NCI-H526 (cell line): ENCODE measurements at places on chromosomes 2 and 18.

DNA sequence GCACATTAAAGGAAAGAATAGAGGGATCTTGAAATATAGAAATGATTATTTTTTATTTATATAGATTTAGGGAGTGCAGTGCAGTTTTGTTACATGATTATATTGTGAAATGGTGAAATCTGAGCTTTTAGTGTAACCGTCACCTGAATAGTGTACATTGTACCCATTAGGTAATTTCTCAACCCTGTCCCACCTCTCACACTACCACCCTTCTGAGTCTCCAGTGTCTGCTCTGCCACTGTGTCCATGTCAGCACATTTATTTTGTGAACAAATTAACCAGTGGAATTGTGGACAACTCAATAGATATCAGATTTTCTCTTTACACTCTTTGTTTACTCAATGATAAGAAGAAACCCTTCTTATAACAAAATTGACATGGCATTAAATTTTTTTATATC lies 24.2 kb downstream of the APLF start:
- DNase-seq, result no peak

GRCh38 chr18:73101977-73102376 lies 234.2 kb upstream of the NETO1 start:
- DNase-seq, result no peak

DNA sequence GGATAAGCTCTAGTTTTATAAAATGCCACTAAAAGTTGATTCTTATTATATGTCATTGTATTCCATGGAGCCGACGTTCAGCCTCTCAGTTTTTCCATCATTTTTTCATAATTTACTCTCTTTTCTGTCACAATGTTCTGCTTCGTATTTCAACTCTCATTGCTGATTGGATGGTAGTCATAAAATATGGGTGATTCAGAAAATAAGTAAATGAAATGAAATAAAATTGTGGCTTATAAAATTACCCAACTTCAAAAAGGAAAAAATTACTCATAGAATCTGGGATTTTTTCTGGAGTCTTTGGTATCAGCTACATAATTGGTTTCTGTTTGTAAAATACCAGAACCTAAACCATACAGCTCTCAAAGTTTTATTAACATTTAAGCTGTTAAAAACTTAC lies 139.7 kb upstream of the ITGA4 start:
- DNase-seq, result no peak

DNA sequence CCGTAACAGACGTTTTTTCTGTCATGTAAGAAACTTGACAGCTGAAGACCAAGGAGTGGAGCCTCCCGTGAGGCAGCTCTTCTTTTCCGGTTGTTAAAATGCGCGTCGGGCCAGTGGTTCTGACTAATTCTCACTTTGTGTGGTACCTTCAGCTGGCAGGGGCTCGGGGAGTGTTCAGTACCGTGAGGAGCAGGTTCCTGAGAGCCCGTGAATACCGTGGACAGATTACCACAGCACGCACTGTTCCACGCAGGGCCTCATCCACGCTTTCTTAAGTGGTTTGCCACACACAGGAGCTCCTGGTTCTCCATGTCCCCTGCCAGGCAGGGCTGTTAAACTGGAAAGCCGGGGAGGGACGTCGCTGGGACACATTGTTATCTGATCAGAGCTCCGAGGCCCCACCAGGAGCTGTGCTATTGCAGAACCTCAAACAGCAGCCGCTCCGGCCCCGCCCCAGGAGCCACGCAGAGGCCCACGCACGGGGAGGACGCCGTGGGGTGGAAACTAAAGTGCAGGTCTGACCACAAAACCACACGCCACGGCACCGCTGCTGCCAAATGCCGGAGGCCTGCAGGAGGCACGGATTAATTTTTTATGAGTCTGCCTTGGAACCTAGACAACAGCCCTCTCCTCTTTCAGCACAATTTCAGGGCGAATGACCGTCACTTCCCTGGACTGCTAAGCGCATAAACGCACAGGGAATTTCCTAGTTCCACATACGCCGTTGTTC lies 43.3 kb downstream of the NFATC1 start:
- DNase-seq, result no peak

DNA sequence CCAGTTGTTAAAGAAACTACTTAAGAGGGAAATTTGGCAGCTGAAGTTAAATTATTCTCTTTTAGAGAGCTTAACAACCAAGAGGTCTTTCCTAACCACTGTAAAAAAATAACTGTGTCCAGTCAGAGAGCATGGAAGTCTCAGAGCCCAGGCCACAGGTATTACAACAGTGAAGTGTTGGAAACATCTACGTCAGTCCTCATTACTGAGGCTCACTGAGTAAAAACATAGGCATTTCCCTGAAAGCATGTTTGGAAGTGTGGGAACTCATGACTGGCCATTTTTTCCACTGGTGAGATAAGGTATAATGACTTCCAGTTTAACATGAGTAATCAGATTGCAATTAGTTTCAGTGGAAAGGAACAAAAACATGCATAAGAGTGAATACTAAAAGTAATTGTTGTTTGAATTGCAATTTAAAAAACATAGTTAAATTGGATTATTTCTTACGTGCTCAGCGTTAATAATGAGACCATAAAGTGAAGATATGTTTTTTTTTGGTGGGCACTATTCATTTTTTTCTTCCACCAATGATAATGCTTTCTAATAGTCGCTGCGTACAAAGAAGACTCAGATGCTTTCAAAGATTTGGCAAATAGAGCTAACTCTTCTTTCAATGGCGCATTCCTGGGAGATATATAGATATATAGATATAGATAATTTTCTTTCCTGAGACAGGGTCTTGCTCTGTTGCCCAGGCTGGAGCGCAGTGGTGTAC lies 60.8 kb downstream of the EFEMP1 start:
- no peak for DNase-seq

GRCh38 chr2:136125236-136125635 lies 7.3 kb upstream of the CXCR4 start:
- DNase-seq, result no peak

DNA sequence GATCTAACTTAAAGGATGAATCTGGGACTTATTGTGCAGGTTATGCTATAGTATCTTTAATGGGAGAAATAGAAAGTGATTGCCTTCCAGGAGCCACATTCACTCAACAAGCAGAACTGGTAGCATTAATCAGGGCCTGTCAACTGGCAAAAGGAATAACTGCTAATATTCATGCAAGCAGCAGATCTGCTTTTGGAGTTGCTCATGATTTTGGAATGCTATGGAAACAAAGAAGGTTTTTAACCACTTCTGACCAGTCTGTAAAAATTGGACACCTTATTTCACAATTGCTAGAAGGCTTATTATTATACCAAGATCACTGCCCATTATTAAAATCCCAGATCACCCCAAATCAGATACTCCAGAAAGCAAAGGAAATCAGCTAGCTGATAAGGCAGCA lies 200.4 kb downstream of the MREG start:
- no peak for DNase-seq

DNA sequence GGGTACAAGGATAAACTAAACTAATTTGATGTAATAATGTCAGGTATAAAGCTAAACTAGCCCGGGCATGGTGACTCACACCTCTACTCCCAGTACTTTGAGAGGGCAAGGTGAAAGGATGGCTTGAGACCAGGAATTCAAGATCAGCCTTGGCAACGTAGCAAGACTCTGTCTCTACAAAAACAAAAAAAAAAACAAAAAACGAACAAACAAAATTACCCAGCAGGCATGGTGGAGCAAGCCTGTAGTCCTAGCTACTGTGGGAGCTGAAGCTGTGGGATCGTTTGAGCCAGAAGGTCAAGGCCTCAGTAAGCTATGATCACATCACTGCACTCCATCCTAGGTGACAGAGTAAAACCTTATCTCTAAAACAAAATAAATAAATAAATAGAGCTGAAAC lies 131.8 kb upstream of the KYNU start:
- DNase-seq, result no peak

- DNase-seq, result peak; percentile 99
Measured at GRCh38 chr2:43944915-43945314, 50.9 kb downstream of the LRPPRC start.

DNA sequence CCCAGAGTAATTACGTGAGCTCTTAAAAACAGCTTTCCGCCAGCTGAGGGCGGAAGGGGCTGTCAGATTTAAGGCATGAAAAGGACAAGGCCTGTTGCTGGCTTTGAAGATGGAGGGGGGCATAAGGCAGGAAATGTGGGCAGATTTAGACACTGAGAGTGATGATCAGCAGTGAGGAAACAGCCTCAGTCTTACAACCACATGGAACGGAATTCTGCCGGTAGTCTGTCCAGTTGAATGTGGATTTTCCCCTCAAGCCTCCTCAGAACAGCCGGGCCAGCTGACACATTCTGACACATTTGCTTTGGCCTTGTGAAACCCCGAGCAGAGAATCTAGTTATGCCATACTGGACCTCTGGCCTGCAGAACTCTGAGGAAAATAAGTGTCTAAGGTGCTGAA lies 16.6 kb downstream of the POLE4 start:
- DNase-seq, result no peak

- DNase-seq, result no peak
Measured at GRCh38 chr2:121491518-121491917, 39.2 kb upstream of the RNU4ATAC start.

DNA sequence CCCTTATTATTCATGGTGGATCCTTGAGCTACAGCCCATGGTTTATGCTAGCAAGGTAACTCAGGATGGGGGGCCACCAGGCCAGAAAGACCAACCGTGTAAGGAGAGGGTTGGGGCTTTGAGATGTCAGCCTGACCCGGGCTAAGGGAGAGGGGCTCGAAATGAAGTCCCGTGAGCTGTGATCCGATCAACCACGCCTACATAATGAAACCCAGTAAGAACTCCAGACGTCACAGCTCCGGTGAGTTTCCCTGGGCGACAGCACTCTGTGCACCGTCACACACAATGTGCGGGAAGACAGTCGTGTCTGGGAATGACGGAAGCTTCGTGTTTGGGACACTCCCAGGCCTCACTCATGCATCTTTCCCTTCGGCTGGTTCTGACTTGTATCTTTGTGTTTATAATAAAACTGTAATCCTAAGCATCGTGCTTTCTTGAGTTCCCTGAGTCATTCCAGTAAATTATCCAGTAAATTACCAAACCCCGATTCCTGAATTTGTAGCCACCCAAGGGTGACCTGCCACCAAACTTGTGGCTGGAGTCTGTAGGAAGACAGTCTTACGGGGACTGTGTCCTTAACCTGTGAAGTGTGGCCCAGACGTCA lies 44.2 kb downstream of the CYP27C1 start:
- DNase-seq, result no peak

DNA sequence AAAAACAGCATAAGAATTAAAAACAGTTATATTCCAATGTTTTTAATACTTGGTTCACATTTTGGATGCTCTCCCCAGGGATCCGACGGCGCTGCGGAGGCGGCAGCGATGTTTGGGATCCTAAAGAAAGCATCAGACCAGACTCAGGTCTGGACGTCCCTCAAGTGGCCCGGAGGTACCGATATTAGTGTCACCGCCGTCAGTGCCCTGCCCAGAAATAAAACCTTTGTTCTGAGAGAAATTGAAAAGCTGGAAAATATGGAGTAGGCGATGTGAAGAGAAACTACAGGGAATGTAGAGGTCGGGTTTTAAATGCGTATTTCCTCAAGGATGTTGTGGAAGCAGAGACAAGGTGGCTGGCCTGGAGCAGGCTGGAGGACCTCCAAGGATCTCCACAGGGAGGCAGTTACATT lies 683 bp upstream of the TBC1D8 start:
- no peak for DNase-seq

DNA sequence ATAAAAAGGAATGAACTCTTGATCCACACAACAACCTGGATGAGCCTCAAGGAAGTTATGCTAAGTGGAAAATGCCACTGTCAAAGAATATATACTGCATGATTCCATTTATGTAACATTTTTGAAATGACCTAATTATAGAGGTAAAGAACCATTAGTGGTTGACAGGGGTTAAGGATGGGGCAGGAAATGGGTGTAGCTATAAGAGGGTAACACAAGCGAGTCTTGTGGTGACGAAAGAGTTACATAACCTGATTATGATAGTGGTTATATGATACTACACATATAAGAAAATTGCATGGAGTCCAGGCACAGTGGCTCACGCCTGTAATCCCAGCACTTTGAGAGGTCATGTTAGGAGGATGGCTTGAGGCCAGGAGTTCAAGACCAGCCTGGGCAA lies 346.6 kb upstream of the PKDCC start:
- no peak for DNase-seq

- DNase-seq, result no peak
Measured at GRCh38 chr18:2223849-2224248, 347.5 kb downstream of the METTL4 start.

DNA sequence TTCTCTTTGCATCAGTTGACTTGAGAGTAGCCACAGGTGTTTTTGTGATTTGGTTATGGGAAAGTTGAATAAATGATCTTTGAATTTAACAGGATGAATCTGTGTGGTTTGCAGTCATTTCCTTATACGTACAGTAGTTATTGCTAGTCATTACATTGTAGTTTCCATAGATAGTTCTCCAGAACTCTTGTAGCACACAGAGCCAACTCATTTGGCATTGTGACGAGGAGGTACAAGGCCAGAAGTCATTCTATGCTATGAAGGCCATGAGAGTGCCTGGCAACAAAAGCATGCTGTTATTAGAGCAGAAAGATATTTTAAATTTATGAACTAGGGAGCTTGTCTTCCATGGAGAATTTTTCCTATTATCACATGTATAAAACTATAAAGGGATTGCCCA lies 973.0 kb upstream of the CHAC2 start:
- DNase-seq, result peak; percentile 37

GRCh38 chr2:17961789-17962188 lies 83.3 kb downstream of the KCNS3 start:
- DNase-seq, result no peak

DNA sequence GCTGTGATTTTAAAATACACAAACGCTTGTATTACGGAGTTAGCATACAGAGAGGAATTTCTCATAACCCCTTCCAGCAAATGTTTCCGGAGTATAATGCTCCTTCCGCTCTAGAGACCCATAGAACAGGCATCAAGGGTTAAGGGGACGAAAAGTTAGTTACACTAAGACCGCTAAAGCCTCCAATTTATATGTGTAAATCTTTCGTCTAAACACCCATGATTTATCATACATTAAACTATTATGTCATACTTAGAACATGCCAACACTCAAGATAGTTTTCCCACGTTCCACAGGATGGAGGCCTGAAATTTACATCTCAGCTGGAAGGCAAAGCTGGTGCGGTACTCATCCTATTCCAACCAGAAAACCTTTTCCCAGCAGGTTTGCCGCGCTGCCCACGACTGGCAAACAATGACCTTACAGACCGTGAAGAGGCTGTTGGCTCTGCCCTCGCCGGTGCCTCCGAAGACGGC lies 650 bp downstream of the ORMDL1 start:
- DNase-seq, result peak; percentile 80

- no peak for DNase-seq
Measured at GRCh38 chr18:9775178-9775577, 67.1 kb downstream of the RAB31 start.

DNA sequence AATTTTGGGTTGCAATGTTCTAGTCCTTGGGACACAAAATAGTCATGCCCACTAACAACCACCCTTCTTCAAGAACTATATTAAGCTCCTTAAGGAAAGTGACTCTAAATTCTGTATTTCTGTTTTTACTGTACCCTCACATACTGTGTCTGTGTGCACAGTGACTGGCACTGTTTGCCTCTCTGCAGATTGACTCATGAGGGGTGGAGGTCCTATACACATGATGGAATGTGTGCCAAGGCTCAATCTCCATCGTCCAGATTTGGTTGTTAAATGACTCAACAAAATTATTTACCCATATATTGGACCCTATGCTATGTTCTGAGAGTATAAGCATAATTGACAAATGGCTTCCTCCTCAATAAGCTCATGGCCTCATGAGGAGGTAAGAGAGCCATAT lies 126.6 kb upstream of the CWC22 start:
- DNase-seq, result no peak

GRCh38 chr2:105772362-105772761 lies 27.6 kb downstream of the NCK2 start:
- no peak for DNase-seq
